ENCODE measurements at places on chromosomes 6 and 20.

GRCh38 chr6:37990762-37991525, 171.4 kb downstream of the ZFAND3 start:
- DNase-seq, result peak; percentile 91

DNA sequence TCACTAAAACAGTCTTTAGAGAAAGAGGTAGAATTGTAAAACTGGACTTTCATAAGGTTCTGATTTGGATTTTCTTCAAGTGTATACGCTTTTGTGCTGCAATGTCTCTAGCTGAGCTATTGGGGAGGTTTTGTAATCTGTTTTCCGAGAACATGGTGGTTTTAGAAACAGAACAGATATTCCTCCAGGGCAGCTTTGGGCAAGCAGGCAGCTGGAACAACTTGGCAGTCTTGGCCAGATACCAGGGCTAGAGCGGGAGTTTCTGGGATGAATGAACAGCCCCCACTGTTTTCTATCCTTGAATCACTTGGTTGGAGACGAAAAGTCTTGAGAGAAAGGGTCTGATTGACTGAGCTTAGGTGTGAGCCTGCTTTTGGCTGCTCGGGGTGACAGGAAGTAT, 17.1 kb upstream of the ARMC2 start:
- DNase-seq, result no peak

DNA sequence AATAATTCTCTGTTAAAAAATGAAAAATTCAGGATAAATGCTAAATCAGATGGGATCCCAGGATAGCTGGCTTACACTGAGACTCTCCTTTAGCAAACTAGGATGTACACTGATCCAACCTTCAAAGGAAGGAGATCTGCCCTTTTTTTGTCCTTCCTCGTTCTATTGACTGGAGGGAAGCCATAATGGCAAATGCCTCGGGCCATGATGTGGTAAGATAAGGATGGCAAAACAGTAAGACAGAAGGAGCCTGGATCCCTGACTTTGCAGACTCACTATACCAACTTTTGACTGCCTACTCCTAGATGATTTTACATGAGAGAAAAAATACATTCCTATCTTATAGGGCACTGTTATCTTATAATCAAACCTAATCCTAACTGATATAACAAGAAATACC, 156.9 kb upstream of the BEND3 start:
- DNase-seq, result no peak

- peak; percentile 39 for DNase-seq
Measured at GRCh38 chr6:152085451-152085921, 278.0 kb downstream of the ESR1 start.

DNA sequence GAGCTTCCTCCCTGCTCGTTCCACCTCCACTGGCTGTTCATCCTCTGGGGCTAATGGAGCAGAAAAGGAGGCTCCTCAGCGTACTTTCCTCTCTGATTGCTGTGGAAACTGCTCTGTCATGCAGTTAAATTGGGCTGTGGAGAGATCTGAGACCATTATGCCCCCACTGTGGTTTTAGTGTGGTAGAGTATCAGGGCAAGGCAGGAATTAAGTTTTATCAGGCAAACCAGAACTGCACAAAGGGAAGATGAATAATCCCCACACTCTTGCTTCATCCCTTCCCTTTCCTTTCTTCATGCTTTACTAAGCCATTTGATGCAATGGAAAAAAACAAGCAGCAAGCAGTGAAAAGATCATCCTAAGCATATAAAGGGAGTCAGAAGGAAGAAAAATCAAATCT, 11.9 kb upstream of the ME1 start:
- DNase-seq, result no peak

- DNase-seq, result no peak
Measured at GRCh38 chr6:41732591-41733359, 2.6 kb downstream of the TFEB start.

GRCh38 chr6:129233458-129234134, 350.7 kb downstream of the LAMA2 start:
- no peak for DNase-seq

GRCh38 chr20:14116037-14116436, 120.7 kb downstream of the MACROD2 start:
- no peak for DNase-seq

GRCh38 chr20:6530254-6530653, 237.2 kb upstream of the BMP2 start:
- DNase-seq, result no peak

DNA sequence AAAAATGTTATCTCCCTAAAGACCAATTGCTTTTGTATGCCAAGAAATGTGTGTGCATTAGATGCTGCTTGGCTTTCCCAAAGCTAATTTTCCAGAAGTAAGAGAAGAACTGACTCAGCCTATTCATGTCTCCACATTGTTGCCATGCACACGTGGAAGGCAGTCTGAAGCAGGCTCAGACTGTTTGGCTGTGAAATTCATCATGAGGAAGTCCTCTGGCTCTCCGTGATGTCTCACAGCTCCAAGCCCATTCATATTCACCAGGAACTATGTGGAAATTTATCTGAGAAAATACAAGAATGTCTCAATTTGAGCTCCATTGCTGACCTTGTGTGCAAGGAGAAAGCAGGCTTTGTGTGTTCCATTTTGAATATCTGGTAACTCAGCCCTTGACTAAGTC, 1022.2 kb upstream of the GJE1 start:
- peak; percentile 2 for DNase-seq

- peak; percentile 97 for DNase-seq
Measured at GRCh38 chr20:13525225-13525940, 113.3 kb downstream of the TASP1 start.

- no peak for DNase-seq
Measured at GRCh38 chr20:64106981-64107735, at the start of gene NPBWR2. Gene NPBWR2, minus strand, starts transcription at chr20:64107565. Its CDS starts 734 bp downstream, at chr20:64106831.

DNA sequence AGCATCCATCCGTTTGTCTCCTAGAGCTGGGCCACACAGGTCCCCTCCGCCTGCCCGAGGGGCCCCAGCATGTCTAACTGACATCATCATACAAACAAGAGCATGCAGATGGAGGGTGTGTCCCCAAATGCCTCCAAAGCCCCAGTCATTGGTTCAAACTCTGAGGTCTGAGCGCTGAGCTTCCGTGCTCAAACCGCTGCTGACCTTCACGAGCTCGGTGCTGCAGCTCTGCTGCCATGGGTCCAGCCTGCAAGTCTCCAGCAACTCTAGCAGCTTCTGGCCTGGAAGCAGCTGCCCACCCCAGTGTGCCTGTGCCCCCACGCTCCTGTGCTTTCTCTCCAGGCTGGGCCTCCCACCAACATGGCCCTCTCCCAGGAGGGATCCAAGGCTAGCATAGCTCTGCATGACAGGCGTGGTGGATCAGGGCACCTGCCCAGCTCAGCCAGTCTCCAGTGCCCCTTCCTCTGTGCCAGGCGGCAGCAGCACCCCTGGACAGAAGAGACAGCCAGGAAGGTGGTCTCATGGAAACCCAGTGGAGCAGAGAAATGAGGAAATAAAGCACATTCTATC, 131.6 kb upstream of the PMEPA1 start:
- no peak for DNase-seq

DNA sequence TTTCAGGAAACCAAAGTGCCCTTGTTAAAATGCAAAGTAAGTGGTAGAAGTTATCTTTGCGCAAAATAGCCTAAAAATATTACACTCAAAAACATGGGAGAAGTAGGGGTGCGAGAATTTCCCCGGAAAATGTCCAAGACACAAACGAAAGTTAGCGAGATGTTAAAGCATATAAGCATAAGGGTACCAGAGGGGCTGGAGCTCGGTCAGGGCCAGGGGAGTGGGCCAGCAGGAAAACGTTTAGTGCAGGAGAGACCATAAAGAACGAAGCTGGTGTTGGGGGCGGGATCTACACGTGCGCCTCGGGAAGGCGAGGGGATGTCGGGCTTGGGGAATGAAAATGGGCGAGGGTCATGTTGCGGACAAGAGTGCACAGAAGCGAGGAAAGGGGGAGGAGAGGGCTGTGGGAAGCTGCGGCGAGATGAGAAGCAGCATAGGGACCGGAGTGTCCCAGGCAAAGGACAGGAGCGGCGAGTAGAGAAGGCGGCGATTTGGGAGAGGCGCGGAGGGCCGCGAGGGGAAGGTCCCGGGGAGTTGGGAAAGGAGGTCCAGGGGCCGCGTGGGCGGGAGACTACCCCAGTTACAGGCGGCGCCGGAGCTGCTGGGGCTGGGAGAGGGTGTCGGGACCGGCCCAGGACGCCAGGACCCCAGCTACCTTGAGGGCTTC, 600 bp downstream of the XPO5 start:
- DNase-seq, result peak; percentile 44

- peak; percentile 72 for DNase-seq
Measured at GRCh38 chr6:32108094-32108627, 977 bp downstream of the TNXB start.

GRCh38 chr6:30821862-30822784, 62.2 kb upstream of the DDR1 start:
- DNase-seq, result peak; percentile 52

- peak; percentile 70 for DNase-seq
Measured at GRCh38 chr6:21679761-21680265, 86.3 kb downstream of the SOX4 start.

DNA sequence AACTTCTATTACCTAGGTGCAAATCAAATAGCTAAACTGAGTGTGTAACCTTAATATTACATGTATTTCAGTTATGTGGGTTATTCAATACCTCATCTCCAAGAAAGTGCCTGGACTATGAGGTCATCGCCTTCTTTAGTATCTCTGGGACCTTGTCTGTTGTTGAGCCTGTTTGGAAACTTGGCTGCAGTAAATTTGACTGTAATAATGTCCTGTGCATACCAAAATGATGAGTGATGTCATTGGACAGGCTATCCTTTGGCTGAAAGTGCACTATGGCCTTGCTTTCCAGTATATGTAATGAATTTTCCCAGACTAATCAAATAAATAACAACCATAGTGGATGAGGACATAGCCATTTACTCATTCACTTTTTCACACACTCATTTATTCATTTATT, 455.1 kb downstream of the ADGRB3 start:
- DNase-seq, result peak; percentile 91

GRCh38 chr20:4366076-4366475, 350.7 kb upstream of the RNF24 start:
- DNase-seq, result peak; percentile 15

GRCh38 chr20:33401921-33402369, 626 bp upstream of the CDK5RAP1 start:
- DNase-seq, result peak; percentile 22

GRCh38 chr6:158205169-158205944, 37.2 kb downstream of the GTF2H5 start:
- no peak for DNase-seq

GRCh38 chr6:151341476-151342195, 49.7 kb downstream of the ZBTB2 start:
- no peak for DNase-seq

- no peak for DNase-seq
Measured at GRCh38 chr6:113680301-113680700, 176.8 kb upstream of the MARCKS start.

DNA sequence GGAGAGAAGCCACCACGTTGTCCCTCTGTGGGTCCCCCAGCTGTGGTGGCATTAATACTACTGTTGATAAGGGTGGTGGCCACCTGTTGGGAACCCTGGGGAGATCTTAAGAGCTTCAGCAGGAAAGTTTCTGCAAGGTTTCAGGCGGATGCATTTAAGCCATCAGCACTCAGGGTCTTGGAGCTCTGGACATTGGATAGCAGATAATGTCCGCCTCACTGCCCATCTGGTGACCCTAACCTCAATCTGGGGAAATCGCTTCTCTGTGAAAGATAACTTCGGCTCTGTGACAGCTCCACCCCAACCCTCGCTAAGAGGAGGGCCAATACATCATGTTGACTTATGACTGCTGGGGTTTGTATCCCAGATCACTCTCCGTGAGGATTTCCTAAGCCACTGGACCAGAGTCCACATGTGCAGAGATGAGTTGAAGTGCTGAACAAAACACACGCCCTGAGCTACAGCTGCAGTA, 92.9 kb downstream of the FOXC1 start:
- DNase-seq, result no peak

GRCh38 chr6:52227495-52227894, 16.8 kb downstream of the IL17F start:
- no peak for DNase-seq

- no peak for DNase-seq
Measured at GRCh38 chr6:80173411-80173810, 66.9 kb downstream of the BCKDHB start.

GRCh38 chr6:14540276-14540675, 422.7 kb downstream of the CD83 start:
- DNase-seq, result no peak

GRCh38 chr6:148516217-148516616, 173.6 kb downstream of the SASH1 start:
- DNase-seq, result no peak

- DNase-seq, result no peak
Measured at GRCh38 chr6:45709781-45710220, 305.9 kb downstream of the CLIC5 start.

- DNase-seq, result no peak
Measured at GRCh38 chr6:106053484-106054205, 32.5 kb upstream of the PRDM1 start.

- no peak for DNase-seq
Measured at GRCh38 chr6:146029573-146030184, 817 bp downstream of the GRM1 start.

DNA sequence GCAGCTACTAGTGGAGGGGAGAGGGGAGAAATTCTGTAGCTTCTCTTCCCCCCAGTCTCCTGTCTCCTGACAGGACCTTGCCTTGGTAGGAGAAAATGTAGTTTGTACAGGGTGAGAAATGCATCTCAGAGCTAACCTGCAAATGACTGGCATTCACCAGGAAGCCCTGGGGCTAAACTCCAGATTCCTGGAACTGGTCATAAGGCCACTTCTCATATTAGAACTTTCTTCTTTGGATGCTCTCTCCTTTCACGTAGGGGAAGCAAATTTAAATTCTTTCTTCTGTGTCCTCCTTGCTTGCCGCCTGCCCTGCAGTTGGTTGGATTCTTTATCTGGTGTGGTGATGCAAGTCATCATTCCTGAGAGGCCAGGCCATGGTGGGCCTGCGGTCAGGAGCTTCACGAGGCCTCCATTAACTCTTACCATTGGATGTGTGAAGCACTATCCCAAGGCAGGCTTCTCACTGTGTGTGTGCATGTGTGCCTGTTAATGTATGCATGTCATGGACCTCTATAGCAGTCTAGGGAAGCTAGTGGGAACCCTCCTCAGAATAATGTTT, 182.0 kb downstream of the PHF3 start:
- no peak for DNase-seq

- peak; percentile 20 for DNase-seq
Measured at GRCh38 chr6:127690092-127690491, 113.1 kb downstream of the C6orf58 start.

DNA sequence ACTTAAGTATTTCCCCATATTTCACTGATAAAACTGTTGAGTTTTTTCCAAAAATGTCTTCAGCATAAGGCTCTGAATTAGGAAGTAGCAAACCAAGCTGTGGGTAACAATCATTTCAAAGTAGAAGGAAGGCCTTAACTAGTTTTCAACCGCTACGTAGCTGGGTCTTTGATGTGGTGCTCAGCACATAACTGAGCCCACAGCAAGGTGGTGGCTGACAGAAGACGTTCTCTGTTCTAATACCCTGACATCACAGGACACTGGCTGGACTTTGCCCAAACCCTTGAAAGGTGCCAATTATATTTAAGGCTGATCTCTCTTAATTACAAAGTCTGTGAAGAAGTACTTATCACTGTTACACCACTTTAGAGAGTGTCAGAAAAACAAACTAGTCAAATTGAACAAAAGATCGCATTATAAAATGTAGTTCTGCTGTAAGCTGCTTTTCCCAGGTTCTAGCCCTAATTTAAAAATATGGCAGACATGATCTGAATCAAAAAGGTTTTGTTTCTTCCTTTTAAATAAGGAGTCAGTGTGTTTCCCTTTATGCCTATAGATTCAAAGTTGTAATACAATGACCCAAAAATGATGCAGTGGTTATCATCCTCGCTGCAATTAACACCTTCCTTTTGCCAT, 26.7 kb downstream of the MAN1A1 start:
- no peak for DNase-seq
